ENCODE measurements at places on chromosomes 1 and 21.

GRCh38 chr1:189192741-189193520 lies 1284.7 kb downstream of the BRINP3 start:
- DNase-seq: no peak

DNA sequence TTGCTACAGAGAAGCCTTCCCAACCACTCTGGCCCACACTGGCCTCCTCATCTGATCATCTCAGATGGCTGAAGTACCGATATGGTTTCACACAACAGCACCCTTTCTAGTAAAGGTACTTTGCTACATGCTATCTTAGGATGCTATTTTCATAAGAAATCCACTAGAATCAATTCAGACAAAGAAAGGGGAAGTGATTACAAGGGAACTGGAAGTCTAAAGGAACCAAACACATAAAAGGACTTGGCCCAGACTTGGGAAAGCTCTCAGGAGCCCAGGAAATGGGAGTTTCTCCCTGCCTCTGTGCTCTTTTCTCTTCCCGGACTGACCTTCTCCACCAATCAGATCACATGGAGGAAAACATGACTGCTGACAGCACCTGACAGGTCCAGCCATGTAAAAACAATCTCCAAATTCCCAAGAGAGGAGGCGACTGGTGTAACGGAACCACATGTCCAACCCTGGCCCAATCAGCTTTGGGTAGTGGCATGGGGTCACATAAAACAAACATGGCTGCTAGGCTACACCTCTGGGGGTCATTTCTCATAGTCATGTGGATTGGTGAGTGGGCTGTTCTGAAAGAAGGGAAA lies 12.7 kb upstream of the FOXE3 start:
- DNase-seq: no peak

- no peak for DNase-seq
Measured at GRCh38 chr21:37771181-37771580, 145.1 kb downstream of the KCNJ6 start.

DNA sequence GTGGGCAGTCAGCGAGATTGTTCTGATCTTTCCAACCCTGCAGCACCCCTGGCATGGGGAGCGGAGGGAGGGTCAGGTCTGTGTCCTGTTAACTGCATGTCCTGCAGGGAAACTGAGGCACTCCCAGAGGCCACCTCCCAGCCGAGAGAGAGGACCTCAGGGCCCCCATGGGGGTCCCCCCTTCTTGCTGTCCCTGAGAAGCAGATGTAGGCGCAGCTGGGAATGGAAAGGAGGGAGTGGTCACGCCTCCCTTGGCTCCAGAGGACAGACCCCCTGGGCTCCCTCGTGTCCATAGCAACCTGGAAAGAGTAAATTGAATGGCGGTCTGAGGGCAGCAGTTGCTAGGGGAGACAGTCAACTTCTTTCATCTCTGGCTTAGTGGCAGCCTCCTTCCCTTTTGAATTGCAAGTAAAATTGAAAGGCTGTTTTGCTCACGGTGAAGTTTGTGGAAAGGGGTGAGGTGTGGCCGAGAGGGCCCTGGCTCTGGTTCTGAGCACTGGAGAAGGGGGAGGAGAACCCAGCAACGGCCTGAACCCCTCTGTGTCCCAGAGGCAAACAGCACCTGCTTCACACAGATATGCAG lies 4.9 kb downstream of the CROCC start:
- DNase-seq: peak; percentile 15

GRCh38 chr21:39073063-39073462 lies 110.2 kb downstream of the PSMG1 start:
- no peak for DNase-seq

GRCh38 chr21:36704958-36705678 lies 6.2 kb downstream of the SIM2 start:
- DNase-seq: no peak

GRCh38 chr1:117556341-117556740 lies 49.5 kb upstream of the TENT5C start:
- no peak for DNase-seq

GRCh38 chr1:62117018-62117750 lies 77.5 kb upstream of the L1TD1 start:
- DNase-seq: no peak

DNA sequence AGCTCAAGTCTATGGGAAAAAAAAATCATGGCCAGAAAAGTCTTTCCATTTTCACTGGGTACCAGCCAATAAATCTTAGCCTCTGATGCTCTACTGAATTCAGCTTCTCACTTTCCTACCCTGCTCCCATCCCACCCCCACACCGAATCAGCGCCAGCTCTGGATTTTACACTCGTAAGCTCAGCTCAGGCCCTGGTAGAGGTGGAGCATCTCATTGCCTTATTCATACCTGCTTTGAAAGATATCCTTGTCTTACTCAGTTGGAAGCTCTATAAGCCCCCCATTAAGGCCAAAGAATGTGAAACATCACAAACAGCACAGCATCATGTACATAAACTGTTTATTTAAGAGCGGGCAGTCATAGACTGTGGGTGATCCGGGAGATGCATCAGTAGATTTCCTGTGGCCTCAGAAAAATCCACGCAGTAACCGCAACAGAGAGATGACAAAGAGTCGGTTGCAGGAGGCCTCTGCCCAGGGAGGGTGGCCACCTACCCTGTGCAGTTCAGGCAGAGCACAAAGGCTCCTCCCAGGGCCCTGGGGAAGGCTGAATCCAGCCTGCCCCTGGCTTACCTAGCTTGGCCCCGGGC lies 36.4 kb upstream of the ETS2 start:
- no peak for DNase-seq

DNA sequence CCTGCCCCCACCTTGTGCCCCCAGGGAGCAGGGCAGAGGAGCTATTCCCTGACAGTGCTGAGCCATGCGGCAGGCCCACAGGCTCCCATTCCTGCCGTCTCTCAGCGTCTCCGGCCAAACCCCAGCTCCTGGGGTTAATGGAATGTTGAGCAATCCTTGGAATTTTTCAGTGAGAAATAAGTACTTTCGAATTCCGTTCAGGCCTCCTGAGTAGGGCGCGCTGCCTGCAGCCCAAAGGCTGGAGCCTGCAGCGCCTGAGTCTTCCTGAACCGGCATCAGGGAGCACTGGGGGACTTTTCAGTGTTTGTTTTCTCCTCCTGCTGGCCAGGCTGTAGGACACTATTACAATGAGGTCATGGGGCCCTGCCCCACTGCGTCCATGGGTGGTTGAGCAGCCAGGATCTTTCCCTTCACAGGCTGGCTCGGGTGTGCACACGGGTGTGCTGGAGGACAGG lies 33.3 kb upstream of the CSF1 start:
- DNase-seq: no peak

GRCh38 chr1:8562222-8562621 lies 244.3 kb downstream of the SLC45A1 start:
- no peak for DNase-seq

DNA sequence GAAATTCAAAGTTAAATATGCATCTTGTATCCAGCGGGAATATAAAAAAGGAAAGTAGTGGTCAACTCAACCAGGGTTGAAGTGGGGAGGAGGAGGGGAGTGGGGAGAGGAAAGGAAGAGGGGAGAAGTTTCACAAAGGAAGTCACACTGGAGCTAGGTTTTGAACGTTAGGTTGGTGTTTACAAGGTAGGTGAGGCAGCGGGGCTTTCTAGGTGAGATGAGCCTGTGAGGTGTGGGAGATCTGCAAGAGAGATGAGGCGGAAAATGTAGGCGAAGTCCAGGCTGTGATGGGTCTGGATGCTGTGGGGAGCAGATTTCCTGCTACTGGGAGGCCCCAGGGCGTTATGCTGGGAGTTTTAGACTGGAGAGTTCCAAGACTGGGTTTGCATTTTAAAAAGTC lies 36.1 kb upstream of the IL20 start:
- DNase-seq: no peak

GRCh38 chr21:31498985-31499384 lies 154.9 kb upstream of the TIAM1 start:
- DNase-seq: no peak

DNA sequence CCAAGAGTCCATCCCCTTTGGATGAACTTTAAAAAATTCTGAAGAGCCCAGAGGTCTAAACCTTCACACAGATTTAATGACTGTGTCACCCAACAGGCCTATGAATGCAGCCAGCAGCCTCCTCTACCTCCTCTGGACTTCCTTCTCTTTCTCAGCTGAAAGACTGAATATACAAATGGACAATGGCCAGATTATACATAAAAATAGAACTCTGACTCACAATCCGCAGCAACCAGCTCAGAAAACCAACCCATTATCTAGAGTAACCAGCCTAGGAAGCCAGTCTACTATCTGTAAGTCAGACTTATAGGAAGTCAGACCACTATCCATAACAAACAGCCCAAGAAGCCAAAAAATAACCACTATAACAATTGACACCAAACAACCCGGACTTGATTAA lies 224.5 kb downstream of the ASTN1 start:
- DNase-seq: no peak

GRCh38 chr1:107152395-107152794 lies 11.6 kb downstream of the NTNG1 start:
- peak; percentile 25 for DNase-seq

GRCh38 chr1:214570442-214570841 lies 19.0 kb upstream of the PTPN14 start:
- DNase-seq: no peak

DNA sequence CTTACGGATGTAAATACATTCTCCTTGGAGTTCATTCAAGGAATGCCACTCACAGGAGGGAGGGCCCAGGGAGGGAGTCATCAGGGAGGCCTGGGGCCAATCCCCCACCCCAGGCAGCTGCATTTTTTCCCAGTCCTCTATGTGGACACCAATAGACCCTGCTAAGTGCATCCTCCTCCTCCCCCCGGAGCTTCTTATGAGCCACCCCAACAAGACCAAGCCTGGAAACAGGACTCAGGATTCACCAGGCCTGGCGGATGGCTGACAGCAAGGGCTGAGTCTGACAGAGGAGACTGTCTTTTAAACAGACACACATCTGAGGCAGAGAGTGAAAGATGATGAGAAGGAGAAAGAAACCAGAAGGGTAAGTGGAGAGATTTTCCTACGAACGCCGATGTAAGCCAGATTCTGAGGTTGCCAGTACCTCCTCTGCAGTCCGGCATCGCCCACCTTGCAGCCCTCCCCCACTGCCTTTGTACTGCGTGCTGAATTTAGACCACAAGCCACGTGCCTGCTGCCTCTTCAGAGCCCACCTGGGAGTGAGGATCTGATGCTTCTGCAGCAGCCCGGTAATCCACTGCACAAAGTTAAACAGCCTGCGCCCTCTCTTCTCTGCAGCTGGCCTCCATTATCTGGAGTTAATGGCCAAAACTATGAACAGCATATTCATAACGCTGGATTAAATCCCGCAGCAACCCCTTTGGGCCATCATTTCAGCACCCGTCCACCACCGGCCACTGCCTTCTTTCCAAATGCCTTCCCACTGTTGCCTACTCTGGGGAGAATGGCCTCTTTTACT lies 17.6 kb upstream of the SFPQ start:
- DNase-seq: no peak

DNA sequence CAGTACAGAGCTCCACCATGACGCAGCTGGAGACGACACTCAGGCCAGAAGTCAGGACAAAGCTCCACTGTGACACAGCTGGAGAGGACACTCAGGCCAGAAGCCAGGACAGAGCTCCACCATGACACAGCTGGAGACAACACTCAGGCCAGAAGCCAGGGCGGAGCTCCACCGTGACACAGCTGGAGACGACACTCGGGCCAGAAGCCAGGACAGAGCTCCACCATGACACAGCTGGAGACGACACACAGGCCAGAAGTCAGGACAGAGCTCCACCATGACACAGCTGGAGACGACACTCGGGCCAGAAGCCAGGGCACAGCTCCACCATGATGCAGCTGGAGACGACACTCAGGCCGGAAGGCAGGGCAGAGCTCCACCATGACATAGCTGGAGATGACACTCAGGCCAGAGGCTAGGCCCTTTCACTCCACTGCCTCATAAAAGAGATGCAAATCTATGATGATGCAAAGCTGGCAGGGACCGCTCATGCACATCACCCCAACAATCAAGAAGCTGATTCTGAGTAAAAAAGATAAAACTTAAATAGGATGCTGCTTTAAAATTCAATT lies 13.6 kb upstream of the OR2B11 start:
- no peak for DNase-seq

- peak; percentile 76 for DNase-seq
Measured at GRCh38 chr21:31872452-31873274, at the start of gene HUNK. HUNK (plus strand) TSS chr21:31873020; CDS start chr21:31873675, 655 bp downstream.

- no peak for DNase-seq
Measured at GRCh38 chr1:28154078-28154594, 22.4 kb downstream of the PTAFR start.

GRCh38 chr1:61138921-61139774 lies 56.8 kb downstream of the NFIA start:
- DNase-seq: no peak

DNA sequence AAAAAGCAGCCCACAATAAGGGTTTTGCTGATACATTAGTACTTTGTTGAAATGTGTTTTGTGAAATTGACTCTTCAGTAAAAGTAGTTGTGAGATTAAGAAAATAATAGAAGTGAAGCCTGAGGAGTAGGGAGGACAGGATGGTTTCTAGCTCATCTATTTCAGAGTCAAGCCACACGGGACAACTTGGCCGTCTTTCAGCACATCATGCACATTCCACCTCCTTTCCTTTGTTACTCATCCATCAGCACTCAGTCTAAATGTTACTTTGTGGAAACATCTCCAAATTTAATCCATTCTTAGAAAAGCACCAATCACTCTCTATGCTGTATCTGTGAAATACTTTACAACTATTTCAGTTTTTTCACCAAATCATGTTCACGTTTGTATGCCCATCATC lies 223.3 kb downstream of the FGGY start:
- DNase-seq: no peak

- no peak for DNase-seq
Measured at GRCh38 chr1:76989976-76990375, 122.7 kb downstream of the ST6GALNAC5 start.

DNA sequence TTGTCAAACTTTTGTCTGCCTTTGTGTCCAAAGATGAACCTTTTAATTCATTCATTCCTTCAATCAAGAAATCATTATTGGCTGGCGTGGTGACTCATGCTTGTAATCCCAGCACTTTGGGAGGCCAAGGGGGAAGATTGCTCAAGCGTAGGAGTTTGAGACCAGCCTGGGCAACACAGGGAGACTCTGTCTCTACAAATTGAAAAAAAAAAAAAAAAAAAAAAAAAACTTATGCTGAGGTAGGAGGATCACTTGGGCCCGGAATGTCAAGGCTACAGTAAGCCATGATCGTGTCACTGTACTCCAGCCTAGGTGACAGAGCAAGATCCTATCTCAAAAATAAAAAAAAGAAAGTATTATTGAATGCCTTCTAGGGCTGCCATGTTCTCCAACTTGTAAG lies 51.3 kb upstream of the CXADR start:
- no peak for DNase-seq

GRCh38 chr1:78075621-78076020 lies 29.9 kb downstream of the GIPC2 start:
- no peak for DNase-seq

All from NCI-H510A treated with DMSO at 0.1 percent for 48 hours (cell line).